ENCODE measurements at places on chromosomes 1 and 21.

GRCh38 chr1:63601061-63601460 lies 7.8 kb downstream of the PGM1 start:
- H3K4me3 ChIP-seq = no peak overlapping the region
- DNase-seq = no peak
- H3K4me1 ChIP-seq = peaks cover 5% of the 10 kb centered on the region
- peaks cover 5% of the 10 kb centered on the region for H3K36me3 ChIP-seq

DNA sequence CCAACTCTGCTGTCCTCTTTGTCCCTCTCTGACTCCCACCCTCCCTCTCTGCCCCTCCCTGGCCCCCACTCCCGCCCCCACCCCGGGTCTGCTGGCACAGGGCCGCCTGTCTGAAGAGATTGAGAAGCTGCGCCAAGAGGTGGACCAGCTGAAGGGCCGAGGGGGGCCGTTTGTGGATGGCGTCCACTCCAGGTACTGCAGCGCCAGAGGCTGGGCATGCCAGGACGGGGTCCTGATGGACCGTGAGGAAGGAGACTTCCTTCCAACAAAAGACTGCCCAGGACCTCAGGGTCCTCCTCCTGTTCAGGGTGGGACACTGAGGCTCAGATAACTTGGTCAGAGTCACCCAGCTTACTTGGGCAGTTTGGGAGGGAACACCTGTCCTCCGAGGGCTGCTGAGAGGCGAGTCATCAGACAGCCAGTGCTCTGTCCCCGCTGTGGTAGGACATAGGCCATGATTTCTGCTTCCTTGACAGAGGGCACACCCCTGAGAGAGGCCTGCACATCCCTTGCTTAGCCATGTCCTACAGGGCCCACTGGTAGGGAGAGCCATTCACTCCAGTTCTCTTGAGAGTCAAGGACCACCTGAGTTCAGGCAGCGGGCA lies 23.4 kb downstream of the PPFIA4 start:
- DNase-seq = no peak
- peaks cover 5% of the 10 kb centered on the region for H3K36me3 ChIP-seq
- no peaks in the 10 kb centered on the region for H3K27me3 ChIP-seq
- no peak overlapping the region for H3K4me3 ChIP-seq

DNA sequence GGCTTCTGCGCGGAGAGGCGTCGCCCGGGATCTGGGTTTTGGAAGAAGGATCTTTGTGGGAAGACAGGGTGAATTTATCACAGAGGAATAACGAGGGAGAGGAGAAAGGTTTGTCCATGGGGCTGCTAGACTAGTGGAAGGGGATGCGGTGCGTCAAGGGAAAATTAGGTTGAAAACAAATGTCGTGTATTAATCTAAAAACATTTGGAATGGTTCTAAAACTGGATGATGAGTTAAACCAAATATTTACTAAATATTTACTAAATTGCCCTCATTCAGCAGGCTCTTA lies 647 bp downstream of the RO60 start:
- H3K4me3 ChIP-seq = peak overlapping the region; percentile 96
- no peaks in the 10 kb centered on the region for H3K27me3 ChIP-seq
- peaks cover 13% of the 10 kb centered on the region for H3K36me3 ChIP-seq
- no peak for DNase-seq
- H3K27ac ChIP-seq = peak overlapping the region; percentile 99
- H3K4me1 ChIP-seq = peaks cover 30% of the 10 kb centered on the region

DNA sequence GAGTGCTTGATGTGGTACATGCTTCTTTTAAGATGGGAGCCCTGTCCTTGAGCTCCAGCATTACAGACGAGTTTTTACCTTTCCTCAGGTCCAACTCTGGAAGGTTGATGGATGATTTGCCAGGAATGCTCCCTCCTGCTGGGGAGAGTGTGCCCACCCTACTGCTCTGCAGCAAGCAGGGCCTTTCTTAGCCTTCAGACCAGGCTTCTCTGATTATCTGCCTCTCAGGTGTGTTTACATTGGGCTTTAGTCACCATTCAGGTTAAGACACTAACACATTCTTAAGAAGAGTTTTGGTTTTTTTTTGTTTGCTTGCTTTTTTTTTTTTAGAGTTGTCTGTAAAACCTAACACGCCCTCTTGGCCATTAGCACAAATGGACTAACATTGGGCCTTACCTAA lies 301.8 kb downstream of the KCNT2 start:
- H3K27ac ChIP-seq = no peak overlapping the region
- H3K36me3 ChIP-seq = peaks cover 8% of the 10 kb centered on the region
- H3K27me3 ChIP-seq = no peaks in the 10 kb centered on the region
- H3K4me3 ChIP-seq = no peak overlapping the region

DNA sequence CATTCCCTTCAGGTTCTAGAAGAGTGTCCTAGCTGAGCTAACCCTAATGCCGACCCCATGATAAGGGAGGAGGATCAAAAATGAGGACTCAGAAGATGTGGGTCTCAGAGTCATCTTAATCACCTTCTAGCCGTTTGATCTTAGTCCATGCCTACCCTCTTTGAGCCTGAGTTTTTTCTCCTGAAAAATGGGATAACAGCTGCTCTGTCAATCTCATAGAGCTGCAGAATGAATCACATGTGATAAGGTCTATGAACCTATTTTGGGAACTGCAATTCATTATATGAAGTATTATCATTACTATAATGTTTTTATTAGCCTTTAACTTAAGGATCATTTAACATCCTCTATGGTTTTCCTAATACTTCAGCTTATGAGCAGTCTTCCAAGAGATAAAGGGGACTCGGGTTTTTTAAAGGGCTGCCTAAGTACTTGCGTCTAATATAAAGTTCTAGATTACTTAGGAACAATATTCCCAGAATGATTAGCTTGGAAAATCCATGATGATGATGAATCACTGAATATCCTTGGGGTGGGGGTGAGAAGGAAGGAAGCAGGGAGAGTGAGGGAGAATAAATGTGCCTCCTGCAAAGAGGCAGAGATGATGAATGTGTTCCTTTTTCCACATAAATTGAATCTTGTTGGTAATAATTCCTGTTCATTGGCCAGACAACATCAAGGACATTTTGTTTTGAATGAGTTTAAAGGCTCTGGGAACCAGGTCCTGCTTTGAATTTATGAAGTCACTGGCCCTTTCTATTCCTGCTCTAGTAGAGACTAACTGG lies 66.8 kb downstream of the COLGALT2 start:
- H3K4me3 ChIP-seq = no peak overlapping the region
- H3K27me3 ChIP-seq = no peaks in the 10 kb centered on the region
- no peaks in the 10 kb centered on the region for H3K36me3 ChIP-seq
- H3K27ac ChIP-seq = no peak overlapping the region
- DNase-seq = no peak

- no peak overlapping the region for H3K4me3 ChIP-seq
- H3K36me3 ChIP-seq = peaks cover 71% of the 10 kb centered on the region
- no peak overlapping the region for H3K27ac ChIP-seq
- no peaks in the 10 kb centered on the region for H3K4me1 ChIP-seq
These were observed 64.5 kb upstream of the FAM3B start for GRCh38 chr21:41251961-41252642.

DNA sequence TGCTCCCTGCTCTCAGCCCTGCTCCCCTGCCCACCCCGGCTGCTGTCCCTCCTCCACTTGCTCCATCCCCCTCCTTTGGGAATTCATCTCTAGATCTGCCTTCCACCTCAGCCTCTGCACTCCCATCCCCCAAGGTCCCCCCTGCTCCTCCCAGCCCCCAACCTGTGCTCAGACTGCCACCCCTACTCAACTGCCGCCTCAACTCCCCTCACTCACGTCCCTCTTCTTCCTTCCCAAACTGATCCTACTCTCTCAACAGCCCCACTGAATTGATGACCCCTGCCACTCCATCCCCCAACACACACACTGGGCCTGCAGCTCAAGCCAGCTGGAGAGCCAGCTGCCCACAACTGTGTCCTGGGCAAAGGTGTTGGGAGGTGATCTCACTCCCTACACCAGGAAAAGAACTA lies 15.8 kb upstream of the ETV3L start:
- H3K4me3 ChIP-seq = no peak overlapping the region
- no peak overlapping the region for H3K27ac ChIP-seq
- peaks cover 27% of the 10 kb centered on the region for H3K4me1 ChIP-seq

- DNase-seq = no peak
- H3K36me3 ChIP-seq = no peaks in the 10 kb centered on the region
- peaks cover 32% of the 10 kb centered on the region for H3K4me1 ChIP-seq
- H3K27ac ChIP-seq = no peak overlapping the region
These were observed 536.6 kb upstream of the CAMK1G start for GRCh38 chr1:209046935-209047334.

GRCh38 chr1:228058949-228059633 lies 23.4 kb upstream of the ARF1 start:
- no peaks in the 10 kb centered on the region for H3K36me3 ChIP-seq
- H3K4me3 ChIP-seq = peak overlapping the region; percentile 70
- peaks cover 74% of the 10 kb centered on the region for H3K27me3 ChIP-seq
- no peak for DNase-seq
- H3K4me1 ChIP-seq = peaks cover 9% of the 10 kb centered on the region

- no peaks in the 10 kb centered on the region for H3K27me3 ChIP-seq
- no peak overlapping the region for H3K27ac ChIP-seq
- H3K36me3 ChIP-seq = peaks cover 6% of the 10 kb centered on the region
- H3K4me3 ChIP-seq = no peak overlapping the region
These were observed 12.8 kb upstream of the CTSS start for GRCh38 chr1:150778409-150778808.

DNA sequence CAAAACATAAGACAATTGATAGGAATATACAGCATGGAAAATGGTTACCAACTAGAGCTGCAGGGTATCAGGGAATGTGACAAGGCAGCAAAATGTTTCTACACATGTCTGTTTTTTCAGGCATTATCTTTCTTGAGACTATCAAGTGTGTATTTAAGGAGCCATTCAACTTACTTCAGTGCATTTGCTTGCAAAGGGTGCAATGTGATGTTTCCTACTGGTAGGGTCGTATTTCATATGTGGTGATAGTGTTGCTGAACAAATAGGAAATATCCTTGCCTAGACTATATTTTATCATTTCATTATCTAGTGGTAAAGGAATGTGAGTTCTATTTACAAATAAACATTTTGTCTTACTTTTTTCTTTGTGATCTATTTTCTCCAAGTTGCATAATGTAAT lies 42.4 kb downstream of the PTPRC start:
- DNase-seq = no peak
- no peaks in the 10 kb centered on the region for H3K36me3 ChIP-seq
- H3K4me3 ChIP-seq = no peak overlapping the region
- no peak overlapping the region for H3K27ac ChIP-seq
- H3K27me3 ChIP-seq = no peaks in the 10 kb centered on the region

DNA sequence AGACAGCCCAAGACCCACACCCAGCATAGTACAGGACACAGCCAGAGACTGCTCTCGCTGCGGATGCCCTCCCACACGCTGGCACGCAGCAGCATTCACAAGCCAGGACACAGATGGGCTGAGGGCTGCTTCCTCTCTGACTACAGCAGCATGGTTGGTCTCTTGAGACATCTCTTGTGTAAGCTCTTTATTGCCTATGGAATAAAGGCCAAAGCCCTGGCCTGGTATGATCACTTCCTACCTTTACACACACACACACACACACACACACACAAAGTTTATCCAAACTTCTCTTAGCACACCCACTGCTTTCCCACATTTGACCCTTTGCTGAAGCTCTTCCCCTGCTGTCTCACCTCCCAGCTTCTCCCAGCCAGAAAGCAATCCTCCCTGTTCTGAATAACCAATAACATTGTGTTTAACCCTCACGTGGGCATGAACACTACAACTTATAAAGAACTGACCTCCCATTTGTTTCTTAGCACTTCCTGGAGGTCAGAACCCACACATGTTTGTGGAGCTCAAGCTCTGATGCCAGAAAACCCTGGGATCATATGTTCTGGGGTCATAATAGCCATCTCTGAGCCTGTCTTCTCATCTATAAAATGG lies 1.2 kb upstream of the LUZP1 start:
- H3K4me3 ChIP-seq = peak overlapping the region; percentile 99
- peaks cover 23% of the 10 kb centered on the region for H3K4me1 ChIP-seq
- no peak for DNase-seq
- no peaks in the 10 kb centered on the region for H3K36me3 ChIP-seq

GRCh38 chr1:44630116-44630515 lies 44.2 kb downstream of the TMEM53 start:
- no peak for DNase-seq
- no peaks in the 10 kb centered on the region for H3K27me3 ChIP-seq
- peaks cover 20% of the 10 kb centered on the region for H3K4me1 ChIP-seq
- H3K36me3 ChIP-seq = no peaks in the 10 kb centered on the region
- peak overlapping the region; percentile 85 for H3K4me3 ChIP-seq

GRCh38 chr1:156885314-156885713 lies 8.2 kb upstream of the PEAR1 start:
- H3K27me3 ChIP-seq = peaks cover 25% of the 10 kb centered on the region
- H3K27ac ChIP-seq = no peak overlapping the region
- no peaks in the 10 kb centered on the region for H3K36me3 ChIP-seq
- no peak overlapping the region for H3K4me3 ChIP-seq
- DNase-seq = no peak

- no peaks in the 10 kb centered on the region for H3K4me1 ChIP-seq
- no peaks in the 10 kb centered on the region for H3K27me3 ChIP-seq
- DNase-seq = no peak
- peaks cover 13% of the 10 kb centered on the region for H3K36me3 ChIP-seq
- H3K4me3 ChIP-seq = no peak overlapping the region
- H3K27ac ChIP-seq = no peak overlapping the region
These were observed 41.6 kb downstream of the AK4 start for GRCh38 chr1:65189576-65190115.

DNA sequence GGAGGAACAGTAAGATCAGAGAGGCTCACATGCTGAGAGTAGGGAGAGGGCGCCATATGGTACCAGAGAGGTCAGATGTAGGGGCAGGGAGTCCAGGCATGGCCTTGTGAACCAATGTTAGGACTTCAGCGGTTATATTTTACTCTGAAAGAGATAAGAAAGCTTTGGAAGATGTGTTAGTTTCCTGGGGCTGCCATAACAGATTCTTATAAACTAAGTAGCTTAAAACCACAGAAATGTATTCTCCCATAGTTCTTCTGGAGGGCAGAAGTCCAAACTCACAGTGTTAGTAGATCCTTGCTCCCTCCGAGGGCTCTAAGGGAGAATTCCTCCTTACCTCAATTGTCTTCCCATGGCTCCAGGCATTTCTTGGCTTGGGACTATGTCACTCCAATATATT lies 502.5 kb upstream of the ADGRL2 start:
- H3K27ac ChIP-seq = no peak overlapping the region
- H3K4me3 ChIP-seq = no peak overlapping the region
- no peaks in the 10 kb centered on the region for H3K36me3 ChIP-seq
- no peaks in the 10 kb centered on the region for H3K27me3 ChIP-seq
- DNase-seq = no peak

- no peak overlapping the region for H3K4me3 ChIP-seq
- no peaks in the 10 kb centered on the region for H3K27me3 ChIP-seq
- DNase-seq = no peak
- H3K36me3 ChIP-seq = peaks cover 2% of the 10 kb centered on the region
- H3K27ac ChIP-seq = no peak overlapping the region
These were observed 230.7 kb downstream of the RPS6KC1 start for GRCh38 chr1:213281640-213282301.

All from mesothelial cell of epicardium (in vitro differentiated cells).